NCI-H524 treated with DMSO at 0.1 percent for 48 hours (cell line): ENCODE measurements at places on chromosomes 2 and 18.

DNA sequence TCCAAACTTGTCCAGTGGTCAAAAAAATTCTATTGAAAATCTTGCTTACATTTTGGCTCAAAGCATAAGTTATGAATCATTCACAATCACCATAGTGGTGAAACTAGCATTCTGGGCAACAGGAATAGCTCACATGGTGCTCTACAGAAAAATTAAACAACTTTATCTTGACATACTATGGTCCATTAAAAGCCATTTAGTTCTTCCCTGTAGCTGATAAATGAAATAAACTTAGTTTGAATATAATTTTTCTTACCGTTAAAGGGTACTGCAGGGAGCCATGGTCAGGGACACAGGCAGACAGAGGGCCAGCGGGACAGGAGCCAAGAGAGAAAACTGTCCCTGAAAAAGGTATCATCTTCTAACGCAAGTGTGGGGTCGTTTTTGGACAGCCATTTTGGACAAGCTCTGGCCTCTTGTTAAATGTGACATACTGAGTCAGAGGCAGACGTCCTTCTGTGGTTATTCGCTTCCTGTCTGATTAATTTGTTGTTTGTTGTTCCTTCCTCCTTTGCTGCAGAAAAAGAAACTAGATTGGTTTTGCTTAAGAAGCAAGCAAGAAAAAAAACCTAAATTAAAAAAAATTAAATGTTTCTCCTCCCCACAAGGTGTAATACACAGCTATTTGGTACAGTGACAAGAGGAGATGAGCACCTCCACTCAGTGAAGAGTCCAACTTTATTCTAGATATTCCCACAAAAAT lies at the start of gene WIPF1:
TSS of gene WIPF1 (minus strand) at position 460 of the 703 bp plus-strand sequence. CDS start 12,231 bp downstream, outside the sequence.
- no peak for DNase-seq

GRCh38 chr2:146123714-146124113 lies 1603.8 kb upstream of the ZEB2 start:
- no peak for DNase-seq

DNA sequence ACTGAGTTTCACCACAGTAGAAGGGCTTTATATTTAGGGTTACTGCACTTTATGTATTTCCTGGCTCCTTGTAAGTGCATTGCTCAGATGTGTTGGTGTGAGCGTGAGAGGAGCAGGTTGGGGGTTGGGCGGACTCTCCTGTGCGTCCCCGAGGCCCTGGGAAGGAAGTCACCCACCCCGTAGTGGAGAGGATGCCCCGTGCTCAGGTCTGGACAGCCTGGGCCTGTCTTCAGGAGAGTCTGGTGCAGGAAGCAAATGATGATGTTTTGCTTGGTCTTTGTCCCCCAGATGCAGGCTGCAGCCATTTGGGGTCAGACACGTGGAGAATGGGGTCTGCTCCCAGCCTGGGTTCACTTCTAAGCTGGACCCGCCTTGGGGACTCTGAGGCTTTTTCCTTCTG lies 182.8 kb downstream of the LDLRAD4 start:
- DNase-seq, result no peak

- DNase-seq, result no peak
Observed at GRCh38 chr2:160703648-160704585, 210.3 kb upstream of the RBMS1 start.

DNA sequence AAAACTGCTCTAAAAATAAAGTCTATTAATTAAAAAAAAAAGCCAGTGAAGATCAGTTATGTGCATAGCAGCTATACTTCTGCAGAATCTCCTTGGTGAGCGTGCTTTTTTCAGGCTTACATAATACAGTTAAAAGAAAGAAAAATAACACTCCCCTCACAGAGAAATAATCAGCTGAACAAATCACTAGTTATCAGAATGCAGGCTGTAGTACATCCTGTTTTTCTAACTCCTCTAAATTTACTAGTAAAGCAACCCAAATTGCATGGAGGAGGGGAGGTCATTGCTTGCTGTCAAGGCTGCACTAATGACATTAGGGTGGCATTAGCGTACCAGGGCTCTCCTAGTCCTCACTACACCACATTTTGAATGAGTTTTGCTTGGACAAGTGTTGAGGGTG lies 192.2 kb downstream of the PLCL1 start:
- no peak for DNase-seq

DNA sequence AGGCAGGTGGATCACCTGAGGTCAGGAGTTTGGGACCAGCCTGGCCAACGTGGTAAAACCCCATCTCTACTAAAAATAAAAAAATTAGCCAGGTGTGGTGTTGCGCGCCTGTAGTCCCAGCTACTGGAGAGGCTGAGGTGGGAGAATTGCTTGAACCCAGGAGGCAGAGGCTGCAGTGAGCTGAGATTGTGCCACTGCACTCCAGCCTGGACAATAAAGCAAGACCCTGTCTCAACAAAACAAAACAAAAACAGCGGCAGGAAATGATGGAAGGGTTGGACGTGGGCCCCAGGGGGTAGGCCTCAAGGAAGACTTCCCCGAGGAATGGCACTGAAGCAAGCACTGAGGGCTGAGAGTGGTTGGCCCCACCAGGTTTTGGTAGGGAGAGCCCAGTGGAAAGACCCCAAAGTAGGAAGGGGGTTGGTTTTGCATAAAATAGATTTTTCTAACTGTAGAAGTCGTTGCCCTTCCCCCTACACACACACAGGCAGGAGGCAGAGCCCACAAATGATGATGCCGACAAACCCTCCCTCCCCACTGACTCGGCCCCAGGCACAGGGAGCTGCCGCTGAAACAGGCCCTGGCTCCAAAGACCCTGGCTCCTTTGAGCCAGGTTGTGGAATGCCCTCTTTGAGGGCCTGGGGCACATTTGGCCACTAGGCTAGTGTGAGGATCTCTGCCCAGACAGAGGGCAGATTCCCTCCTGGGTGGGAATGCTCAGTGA lies 104.8 kb downstream of the CABLES1 start:
- DNase-seq, result no peak

GRCh38 chr18:49812286-49813068 lies 856 bp downstream of the ACAA2 start:
- DNase-seq, result no peak

- no peak for DNase-seq
Observed at GRCh38 chr2:33478968-33479731, 2.7 kb downstream of the RASGRP3 start.

- DNase-seq, result no peak
Observed at GRCh38 chr2:11873356-11874154, 127.1 kb downstream of the LPIN1 start.

DNA sequence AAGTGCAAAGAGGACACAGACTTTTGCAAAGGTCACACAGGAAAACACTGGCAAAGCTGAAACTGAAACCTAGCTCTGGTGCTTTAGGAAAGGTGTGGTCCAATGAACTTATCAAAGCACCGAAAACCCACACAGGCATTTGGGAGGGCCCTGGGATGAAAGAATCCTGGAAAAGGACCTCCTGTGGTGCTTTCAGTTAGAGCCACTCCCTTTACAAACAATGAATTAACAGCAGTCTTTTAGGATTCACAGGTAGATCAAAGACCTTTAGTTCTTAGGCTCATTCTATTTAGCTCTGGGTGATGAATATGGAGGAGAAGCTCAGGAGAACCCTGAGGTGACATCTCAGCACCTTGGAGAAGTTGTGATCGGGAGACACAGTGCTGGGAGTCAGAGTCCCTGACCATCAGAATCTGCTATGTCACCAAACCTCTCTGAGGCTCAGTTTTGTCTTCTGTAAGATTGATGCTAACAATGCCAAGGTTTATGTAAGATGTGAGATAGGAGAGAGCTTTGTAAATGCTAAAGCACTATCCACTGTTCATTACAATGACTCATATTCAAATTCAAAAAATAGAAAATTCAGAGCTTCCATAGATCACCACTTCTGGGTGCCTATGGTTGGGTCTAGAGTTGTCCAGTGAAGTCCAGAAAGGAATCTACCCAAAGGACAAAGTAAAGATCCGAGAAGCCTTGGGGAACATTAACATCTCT lies 39.3 kb downstream of the VSNL1 start:
- DNase-seq, result no peak

- no peak for DNase-seq
Observed at GRCh38 chr18:26544451-26544850, 3.9 kb downstream of the KCTD1 start.
